T-helper 2 cell (primary cell): ENCODE measurements at places on chromosomes 1 and 21.

DNA sequence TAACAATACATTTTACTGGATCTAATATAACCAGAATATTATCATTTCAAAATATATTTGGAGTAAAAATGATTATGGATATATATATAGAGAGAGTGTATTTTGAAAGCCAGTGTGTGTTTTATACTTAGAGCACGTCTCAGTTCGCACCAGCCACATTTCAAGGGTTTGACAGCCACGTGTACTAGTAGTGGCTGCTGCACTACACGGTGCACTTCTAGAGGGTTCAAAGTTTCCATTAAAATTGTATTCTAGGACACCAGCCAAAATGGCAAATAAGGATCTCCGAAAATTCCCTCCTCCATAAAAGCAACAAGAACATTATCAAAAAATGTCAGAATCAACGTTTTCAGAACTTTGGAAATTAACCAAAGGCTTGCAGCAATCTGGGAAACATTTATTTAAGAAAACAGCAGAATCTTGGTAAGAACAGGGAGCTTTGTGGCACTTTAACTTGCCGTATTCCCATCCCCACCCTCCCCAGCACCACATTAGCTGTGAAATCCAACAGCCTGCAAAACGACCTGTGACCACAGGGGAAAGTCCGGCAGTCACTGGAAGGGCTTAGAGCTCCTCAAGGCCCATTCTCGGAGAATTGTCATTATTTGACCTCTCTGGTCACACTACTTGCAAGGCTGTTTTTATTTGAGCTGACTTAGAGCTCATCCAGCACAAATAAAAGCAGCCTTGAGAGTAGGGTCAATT lies 33.5 kb upstream of the MRPS6 start:
- no peak for DNase-seq

DNA sequence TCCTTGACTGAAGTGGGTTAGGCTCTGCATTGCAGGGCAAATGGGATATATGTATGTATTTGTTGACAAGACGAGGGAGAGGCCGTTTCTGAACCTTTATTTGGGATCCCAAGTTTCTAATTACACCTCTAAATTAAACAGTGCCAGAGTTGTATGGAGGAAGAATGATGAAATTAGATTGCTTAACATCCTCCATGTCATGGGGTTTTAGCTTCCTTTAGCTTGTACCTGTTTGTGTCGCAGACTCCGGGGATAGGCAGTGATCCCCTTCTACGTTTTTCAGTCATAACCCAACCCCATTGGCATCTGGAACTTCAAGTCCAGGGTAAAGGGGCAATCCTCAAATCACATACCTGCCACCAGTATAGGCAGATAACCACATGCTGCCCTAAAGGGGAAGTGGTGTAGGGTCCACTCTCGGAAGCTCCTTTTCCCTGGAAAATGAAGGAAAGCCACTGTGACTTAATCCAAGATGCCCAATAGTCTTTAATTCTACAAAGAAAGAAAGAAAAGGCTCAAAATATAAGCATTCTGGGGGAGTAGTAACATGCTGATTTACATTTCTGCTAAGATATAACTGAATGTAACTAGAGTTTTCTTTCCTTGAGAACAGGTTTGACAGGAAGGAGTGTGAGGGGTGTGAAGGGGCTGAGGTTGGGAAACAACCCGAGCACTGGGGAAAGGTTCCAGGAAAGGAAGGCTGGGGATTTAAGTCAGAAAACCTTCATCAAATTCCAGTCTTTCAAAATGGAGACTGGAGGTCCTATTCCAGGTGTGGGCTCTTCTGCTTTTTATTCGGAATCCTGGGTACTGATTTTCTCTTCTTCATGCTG lies 77.6 kb downstream of the RGL1 start:
- DNase-seq = no peak

DNA sequence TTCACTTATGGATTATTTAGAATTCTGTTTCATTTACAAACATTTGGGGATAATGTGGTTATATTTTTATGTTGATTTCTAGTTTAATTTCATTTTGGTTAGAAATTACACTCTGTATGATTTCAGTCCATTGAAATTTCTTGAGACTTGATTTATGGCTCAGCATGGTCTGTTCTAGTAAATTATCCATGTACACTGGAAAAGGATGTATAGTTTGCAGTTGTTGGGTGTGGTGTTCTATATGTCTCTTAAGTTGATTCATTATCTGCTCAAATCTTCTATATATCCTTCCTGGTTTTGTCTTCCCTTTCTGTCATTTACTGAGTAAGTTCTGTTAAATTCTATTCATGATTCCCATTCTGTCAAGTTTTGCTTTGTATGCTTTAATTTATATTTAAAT lies 52.3 kb downstream of the RAP1A start:
- no peak for DNase-seq

- DNase-seq = no peak
These were observed 46.4 kb downstream of the AJAP1 start for GRCh38 chr1:4700801-4701200.

DNA sequence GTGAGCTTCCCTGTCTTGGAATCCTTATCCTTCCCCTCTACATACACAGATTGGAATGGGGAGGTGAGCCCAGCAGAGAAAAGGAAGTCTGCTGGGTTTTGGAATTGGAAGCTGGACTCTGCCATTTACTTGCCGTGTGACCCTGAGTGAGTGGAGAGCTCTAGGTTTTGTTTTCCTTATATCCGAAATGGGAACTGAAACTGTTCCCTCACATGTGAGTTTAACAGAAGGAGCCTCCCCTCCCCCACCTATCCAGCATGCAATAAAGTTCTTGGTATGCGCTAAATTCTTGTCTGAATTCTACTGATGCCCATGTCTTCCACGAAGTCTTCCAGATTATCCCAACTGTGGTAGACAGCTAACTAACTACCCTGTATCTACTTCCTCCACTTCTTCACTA lies 58.7 kb downstream of the NENF start:
- no peak for DNase-seq

DNA sequence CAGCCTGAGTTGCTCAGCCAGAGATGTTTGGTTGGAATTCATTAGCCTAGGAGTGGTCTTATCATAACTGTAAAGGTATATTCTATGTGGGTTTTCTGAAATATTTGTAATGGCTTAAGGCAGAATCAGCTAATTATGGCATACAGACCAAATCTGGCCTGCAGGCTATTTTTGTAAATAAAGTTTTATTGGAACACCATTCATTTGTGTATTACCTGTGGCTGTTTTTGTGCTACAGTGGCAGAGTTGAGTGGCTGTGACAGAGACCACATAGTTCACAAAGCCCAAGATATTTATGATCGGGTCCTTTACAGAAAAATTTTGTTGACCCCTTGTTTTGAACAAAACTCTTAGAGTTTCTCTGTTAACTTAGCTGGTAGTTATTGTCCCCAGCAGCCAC lies 7.4 kb upstream of the DDOST start:
- no peak for DNase-seq

GRCh38 chr1:201096977-201097856 lies 15.0 kb downstream of the CACNA1S start:
- DNase-seq = no peak

- DNase-seq = no peak
These were observed 203.0 kb downstream of the GRIK3 start for GRCh38 chr1:36831186-36831810.

DNA sequence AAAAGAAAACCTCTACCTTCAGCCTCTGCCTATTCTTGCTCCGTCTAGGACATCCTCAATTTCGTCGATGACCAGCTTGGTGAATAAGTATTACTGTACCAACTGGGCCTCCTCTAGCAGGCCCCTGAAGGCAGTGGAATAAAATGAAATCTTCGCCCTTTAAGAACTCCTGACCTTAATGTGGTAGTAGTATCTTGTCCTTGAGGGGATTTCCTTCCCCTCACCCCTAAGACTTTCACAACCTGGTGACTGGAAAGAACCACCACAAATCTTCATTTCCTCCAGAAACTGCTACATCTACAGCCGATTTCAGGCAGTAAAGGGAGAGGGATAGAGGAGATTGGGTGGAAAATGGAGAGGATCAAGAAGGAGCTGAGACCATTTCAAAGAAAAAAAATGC lies 1.6 kb upstream of the HAX1 start:
- no peak for DNase-seq

DNA sequence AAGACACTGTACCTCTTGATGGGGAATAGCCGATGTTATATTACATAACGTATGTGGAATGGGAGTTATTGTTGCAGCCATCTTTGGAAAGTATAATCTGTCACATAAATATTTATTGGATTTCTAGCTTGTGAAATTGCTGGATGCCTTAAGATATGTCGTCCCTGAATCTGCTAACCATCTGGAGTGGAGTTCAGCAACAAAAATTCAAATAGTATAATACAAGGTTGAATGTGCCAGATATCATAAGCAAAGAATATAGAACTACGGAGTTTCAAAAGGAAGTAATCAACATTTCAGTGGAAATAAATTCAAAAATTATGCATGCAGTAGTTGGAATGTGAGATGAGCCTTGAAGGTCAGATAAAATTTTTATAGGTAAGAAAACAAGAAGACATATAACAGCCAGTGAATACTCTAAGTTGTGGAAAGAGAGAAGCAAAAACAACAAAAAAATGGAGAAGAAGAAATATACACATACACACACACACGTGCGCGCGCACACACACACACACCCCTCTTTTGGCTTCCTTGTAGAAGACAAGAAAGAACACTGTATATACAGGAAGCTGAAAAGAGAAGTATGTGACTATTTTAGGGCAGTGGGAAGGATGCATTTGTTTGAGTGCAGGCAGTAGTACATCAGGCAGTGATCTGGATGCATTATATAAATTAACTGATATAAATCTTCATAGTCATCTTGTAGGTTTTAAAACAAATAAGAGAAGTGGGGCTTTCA lies 516.7 kb downstream of the KCNT2 start:
- DNase-seq = no peak

DNA sequence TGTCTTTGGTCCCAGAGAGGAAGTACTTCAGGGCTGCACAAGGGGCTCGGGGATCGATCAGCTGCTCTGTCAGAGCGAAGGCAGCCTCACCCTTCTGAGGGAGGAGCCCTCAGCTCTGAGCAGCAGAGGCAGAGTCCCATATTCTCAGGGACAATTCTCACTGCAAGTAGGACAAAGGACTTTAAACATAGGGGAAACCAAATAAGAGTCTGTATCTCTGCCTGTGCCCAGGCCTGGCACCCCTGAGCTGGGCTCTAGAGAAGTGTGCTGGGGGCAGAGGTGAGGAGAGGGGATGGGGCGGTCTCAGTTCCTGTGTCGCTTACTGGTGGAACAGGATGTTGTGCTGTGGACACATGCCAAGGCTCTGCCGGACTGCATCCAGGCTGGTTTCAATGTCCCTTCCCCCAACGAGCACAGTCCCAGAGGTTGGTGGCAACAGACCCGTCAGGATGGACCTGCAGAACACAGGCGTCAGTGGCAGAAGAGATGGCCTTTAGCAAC lies 76.6 kb downstream of the ABCA4 start:
- DNase-seq = no peak

DNA sequence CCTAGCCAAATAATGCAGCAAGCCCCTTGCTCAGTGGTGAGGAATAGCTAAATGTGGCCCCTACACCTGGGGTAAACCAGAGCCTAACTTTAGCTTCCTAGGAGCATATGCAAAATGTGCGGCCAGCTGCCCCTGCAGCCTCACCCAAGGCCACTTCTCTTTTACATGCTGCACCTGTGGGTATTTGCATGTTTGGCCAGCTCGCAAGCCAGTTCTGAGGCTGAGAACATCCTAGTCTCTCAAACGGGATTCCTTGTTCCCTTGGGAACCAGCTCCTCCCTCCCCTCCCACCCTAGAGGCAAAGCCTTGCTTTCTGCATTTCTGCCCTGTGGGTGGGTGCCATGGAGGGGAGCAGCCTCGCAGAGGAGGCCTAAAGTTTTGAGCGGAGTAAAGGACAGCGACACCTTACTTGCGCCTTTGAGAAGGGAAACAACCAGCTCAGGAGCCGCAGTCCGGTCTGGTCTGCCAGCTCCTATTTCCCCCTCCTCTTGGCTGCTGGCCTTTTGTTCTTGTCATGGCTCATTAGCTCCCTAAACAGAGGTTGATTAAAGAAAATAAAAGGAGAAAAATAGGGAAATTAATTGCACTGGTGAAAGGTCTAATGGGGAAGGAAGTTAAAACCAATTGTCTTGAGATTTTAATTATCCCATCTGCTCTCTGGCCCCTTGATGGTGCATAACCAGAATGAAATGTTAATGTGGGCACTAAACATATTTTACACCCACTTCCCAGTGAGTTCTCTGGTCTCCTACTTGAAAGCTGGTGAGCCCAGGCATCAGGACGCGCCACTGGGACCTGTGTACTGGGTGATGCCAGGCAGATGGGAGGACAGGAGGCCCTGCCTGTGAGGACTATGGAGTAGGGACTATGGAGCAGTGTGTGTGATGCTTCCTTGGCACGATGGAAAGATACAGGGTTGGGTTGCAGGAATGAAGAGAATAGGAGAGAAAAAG lies 68.7 kb downstream of the TEX35 start:
- DNase-seq = no peak

DNA sequence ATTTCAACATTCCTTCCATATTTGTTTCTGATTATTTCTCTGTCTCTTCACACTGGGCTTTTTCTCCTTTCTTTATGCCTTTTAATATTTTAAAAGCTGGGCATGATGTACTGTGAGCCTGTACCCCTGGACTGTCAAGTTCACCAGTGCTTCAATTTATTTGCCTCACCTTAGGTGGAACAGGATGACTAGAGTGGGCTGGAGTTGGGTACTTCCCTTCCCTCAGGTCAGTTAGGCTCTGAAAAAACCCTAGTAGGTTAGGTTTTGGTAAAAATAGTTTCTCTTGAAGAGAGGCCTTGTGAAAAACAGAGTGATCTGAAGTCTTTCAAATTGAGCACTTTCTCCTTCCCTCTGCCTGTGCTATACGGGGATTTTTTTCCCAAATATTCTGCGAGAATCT lies 163.0 kb upstream of the LYPLAL1 start:
- no peak for DNase-seq

DNA sequence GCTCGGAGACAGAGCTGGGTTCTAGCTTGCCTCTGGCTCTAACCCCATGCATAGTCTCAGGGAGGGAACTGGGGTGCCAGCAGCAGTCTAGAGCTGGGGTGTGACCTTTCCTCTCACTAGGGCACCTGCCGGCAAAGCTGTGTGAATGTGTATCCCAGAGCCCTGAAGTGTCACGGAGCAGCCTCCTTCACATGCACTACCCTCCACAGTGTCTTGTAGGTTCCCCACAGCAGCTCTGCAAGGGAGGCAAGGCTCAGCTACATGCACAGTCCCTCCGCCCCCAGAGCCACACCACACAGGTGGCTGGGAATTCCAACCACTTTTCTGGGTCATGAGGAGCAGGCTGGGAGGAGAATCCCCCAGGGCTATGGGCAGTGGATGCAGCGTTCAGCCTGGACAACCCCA lies 7.7 kb upstream of the HPCA start:
- no peak for DNase-seq

GRCh38 chr21:28674763-28675162 lies 317.9 kb downstream of the LTN1 start:
- DNase-seq = no peak

- no peak for DNase-seq
These were observed 360.1 kb upstream of the PLXNA2 start for GRCh38 chr1:208604295-208604694.

GRCh38 chr1:32489774-32490454 lies 25.0 kb downstream of the ZBTB8B start:
- DNase-seq = no peak

- DNase-seq = no peak
These were observed 94.8 kb upstream of the TMPRSS15 start for GRCh38 chr21:18498431-18498830.

GRCh38 chr1:82464362-82465001 lies 663.7 kb downstream of the ADGRL2 start:
- no peak for DNase-seq
